Frontal cortex (tissue), 4 donors: ENCODE measurements at places on chromosomes 13 and 19. TPM values are rescaled to one million over a fixed set of nuclear protein-coding genes. Genes with fewer than 3 reads are reported as not detected.

FFAR2 gene
- under 0.01 TPM for total RNA-seq

LMTK3 gene
- total RNA-seq, result 10.6 TPM

NTF4 gene
- not detected for total RNA-seq

GNG7 gene
- total RNA-seq, result 7.7 TPM

SUGP2 gene
- total RNA-seq, result 90.5 TPM

GRK1 gene
- total RNA-seq, result under 0.01 TPM
